ENCODE measurements at places on chromosomes 16 and 17.

DNA sequence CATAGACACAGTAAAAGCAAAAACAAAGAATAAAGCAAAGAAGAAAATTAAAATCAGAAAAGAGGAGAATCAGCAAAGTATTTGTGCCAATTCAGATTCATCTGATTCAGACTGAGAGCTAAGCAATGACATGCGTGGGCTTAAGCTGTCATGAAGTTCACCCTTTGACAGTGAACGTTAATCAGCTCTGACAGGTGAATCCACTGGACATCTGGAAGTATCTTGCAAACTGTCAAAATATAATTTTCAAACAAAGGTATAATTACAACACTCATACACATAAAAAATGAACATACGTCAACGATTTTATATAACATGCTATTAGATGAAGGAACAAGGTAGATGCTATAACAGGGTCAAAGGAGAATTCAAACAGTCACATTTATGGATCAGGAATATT is 596.3 kb upstream of the SALL1 start:
- no peak for DNase-seq

DNA sequence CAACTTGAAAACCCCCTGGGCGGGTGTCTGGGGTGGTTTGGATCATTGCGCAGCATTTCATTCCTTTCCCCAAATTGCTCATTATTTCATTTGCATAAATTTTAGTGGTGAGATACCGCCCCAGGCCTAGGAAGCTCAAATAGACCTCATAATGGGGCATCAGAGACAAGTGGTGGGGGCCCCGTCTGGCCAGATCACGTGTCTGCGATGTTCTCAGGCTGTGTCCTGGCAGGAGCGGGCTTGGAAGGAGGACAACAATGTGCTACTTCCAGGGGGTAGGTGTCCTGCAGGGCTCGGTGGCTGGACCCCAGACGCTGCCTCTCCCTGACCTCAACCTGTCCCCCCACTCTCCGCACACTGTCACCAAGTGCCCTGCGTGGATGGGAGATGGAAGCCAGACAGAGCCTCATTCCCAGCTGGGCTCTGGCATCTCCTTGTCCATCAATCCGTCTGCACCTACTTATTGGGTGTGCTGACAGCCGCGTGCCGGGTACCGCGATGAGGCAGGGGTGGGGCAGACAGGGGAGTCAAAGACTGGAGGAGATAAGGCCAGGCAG is 116.9 kb downstream of the NTN1 start:
- no peak for DNase-seq

DNA sequence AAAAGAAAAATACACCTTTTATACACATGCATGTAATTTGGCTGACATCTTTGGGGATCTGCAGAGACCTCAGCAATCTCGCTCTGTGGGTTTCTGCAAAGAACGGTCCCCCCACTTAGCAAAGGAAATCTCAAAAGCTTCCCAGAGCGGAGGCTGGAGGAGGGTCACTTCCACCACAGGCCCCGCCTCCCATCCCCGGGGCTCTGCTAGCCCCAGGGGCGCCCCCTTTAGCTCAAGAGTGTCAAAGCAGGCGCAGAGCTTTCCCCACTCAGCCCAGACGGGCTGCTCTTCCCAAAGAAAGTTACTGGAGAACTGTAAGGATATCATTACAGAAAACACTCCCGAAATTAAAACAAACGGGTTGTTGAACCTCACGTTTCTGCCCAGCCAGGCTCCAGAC is 11.4 kb downstream of the SLC13A5 start:
- no peak for DNase-seq

- no peak for DNase-seq
Observed at GRCh38 chr16:65037556-65037955, 84.3 kb downstream of the CDH11 start.

DNA sequence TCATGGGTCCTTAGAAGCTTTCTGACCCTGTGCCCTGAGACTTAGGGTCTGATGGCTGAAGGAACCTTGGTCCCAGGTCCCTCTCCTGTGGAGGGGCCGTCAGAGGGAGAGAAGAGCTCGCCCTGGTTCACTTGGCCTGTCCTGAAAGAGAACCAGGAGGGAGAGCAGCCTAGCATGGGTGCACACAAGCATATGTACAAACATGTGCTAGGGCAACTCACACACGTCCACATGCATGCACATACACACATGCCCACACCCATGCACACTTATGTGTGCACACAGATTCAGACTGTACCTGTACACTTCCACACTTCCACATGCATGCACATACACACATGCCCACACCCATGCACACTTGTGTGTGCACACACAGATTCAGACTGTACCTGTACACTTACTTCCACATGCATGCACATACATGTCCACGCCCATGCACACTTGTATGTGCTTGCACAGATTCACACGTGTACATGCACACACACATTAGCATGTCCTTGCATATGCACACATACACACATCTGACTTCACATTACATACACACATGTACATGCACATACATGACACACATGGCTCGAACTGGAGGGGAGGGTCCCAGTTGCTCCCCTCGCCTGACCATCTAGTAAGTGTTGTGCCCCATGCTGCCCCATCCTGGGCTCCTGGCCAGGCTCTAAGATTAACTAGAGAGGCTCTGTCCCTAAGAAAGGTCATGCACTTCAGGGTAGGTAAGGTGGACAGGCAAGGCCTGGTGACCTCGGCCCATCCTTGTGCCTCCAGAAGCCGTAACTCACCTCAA is 122.0 kb downstream of the METRNL start:
- DNase-seq = no peak

GRCh38 chr16:70399381-70399780 is 39.5 kb downstream of the ST3GAL2 start:
- DNase-seq = no peak

DNA sequence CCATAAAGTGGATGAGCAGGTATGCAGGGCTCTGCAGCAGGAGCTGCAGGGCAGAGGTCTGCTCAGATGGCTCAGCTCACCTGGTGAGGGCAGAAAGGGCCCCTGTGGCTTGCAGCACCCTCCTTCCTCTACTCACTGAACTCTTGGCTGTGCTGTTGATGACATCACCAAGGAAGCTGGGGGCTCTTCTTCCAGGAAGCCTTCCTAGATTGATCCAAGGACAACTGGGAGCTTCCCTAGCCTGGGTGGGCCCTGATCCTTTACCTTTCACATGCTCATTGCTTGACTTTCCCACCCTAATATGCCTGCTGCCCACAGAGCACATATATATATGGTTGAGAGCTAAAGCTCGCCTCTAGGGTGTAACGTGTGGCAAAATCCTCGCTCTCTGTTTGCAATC is 2.5 kb downstream of the KIF19 start:
- no peak for DNase-seq

DNA sequence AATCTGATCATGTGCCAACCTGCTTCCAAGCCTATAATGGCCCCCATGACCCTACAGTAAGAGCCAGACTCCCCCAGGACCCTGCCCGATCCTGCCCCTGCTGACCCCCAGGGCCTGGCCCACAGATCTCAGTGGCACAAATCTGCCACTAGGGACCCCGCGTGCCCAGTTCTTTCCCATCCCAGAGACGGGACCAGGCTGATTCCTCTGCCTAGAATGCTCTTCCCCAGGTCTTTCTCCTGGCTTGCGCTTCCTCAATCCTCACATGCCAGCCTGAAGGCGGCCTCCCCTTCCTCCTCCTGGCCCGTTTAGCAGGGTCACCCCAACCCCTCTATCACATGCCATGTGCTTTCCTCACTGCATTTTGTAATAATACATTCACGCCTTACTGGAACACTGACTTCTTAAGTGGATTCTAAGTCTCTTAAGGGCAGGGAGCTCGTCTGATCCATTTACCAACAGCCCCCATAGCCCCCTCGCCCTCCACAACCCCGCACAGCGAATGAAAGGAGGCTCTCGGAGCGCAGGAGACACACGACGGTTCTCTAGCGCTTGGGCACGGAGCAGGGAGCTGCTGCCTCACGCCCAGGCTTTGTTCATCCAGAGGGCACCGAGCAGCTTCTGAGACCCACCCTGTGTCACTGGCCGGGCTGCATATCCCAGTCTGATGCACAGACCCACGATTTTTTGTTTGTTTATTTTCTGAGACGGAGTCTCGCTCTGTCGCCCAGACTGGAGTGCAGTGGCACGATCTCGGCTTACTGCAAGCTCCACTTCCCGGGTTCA is 1.2 kb downstream of the TRIM65 start:
- no peak for DNase-seq

GRCh38 chr17:3660311-3660891 is 8.0 kb downstream of the TAX1BP3 start:
- DNase-seq = no peak

- DNase-seq = no peak
Observed at GRCh38 chr16:67226295-67226803, 581 bp upstream of the TMEM208 start.

DNA sequence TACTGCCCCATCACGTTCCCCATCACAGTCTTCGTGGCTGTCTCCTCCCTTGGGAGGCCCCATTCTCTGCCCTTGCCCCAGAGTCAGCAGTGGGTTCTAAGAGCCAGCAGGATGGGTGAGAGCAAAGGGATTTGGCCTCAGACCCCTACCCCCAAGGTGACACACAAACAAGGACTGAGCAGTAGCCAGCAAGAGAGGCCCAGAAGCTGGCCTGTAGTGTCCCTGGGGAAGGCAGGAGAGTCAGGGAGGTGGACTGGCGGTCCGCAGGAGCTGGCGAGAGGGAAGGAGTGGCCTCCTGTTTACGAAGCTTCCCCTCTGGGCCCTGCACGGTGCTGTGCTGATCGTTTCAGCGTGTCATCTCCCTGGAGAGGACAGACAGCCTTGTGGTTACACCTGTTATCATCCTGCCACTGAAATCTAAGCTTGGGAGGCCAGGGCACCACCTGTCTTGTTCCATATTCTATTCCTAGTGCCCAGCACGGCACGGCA is 8.4 kb downstream of the WDR81 start:
- DNase-seq = no peak

- no peak for DNase-seq
Observed at GRCh38 chr17:57266902-57267311, 10.6 kb downstream of the MSI2 start.

GRCh38 chr16:86457501-86458148 is 52.7 kb upstream of the FOXF1 start:
- DNase-seq = no peak

- DNase-seq = no peak
Observed at GRCh38 chr17:37180376-37180775, 195.4 kb upstream of the C17orf78 start.

- DNase-seq = no peak
Observed at GRCh38 chr16:1277617-1278282, 21.9 kb downstream of the TPSD1 start.

- no peak for DNase-seq
Observed at GRCh38 chr16:81547194-81547938, 102.8 kb downstream of the CMIP start.

- DNase-seq = no peak
Observed at GRCh38 chr17:19755392-19755791, 7.3 kb upstream of the ALDH3A1 start.

DNA sequence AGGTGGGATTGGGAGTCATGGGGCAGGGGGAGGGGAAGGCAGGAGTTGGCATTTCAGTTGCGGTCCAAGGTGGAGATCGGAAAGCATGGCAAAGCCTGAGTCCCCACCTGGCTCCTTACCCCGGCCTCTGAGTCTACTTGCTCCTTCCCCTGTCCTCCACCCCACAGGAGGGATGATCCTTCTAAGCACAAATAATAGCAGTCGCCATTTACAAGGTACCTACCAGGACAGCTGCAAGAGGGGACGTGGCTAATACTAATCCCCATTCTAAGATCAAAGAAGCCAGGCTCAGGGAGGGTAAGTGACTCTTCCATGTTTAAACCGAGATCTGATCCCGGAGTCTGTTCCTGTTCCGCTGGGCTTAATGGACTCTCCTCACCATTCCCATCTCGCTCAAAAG is 396.3 kb downstream of the SLC39A11 start:
- DNase-seq = no peak

GRCh38 chr17:1099242-1099641 is 80.5 kb downstream of the ABR start:
- DNase-seq = no peak

- DNase-seq = peak; percentile 3
Observed at GRCh38 chr16:89602273-89602951, 11.0 kb upstream of the DPEP1 start.

GRCh38 chr17:39209317-39210092 is 9.4 kb downstream of the RPL19 start:
- DNase-seq = no peak

DNA sequence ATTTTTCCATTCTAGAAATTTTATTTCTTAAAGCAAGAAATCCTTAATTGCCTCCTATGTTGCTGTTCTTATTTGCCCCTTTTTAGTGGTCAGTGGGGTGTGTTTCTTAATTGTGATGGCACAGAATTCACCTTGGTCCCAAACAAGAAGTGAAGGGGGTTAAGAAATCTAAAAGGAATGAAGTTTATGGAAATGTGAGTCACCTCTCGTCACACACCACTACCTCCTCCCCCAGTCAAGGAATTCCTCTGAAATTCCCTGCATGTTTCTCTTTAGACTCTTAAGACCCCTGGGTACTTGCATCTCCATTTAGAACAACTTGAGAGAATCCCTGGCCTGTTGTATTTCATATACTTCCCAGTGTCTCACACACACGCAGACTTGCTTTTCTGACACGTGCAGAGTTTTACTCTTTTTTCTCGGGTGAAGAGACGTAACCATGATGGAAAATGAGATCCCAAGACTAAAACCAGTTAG is 247.4 kb downstream of the PRKCA start:
- no peak for DNase-seq

GRCh38 chr17:62194401-62194800 is 129.3 kb upstream of the MED13 start:
- DNase-seq = no peak

- DNase-seq = no peak
Observed at GRCh38 chr16:87076950-87077749, 240.0 kb downstream of the C16orf95 start.

- DNase-seq = no peak
Observed at GRCh38 chr16:49377196-49377755, 3.7 kb downstream of the C16orf78 start.

DNA sequence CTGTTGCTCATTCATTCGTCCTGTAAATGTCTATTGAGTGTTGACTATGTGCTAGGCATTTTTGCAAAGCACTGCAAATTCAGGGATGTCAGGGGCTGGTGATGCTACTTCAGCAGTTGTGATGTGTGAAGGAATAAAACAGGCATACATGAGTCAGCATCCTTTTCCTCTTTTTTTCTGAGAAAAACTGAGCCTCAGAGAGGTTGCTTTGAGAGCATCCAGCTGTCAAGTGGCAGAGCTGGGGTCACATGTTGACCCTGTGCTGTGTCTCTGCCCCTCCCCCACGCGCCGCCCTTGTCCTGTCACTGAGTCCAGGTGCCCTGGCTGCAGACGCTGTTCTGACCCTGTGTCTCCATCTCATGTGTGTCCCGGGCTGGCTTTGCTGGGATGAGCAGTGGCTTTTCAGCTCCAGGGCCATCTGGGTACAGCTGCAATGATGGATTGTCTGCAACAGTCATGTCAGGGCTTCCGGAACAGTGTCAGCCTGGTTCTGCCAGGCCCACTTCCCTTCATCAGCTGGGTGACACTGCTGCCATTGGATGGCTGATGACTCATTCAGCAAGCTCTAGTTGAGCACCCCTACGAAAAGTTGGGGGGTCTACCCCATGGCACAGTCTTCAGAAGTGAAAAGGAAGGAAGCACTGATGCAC is 14.9 kb downstream of the SEC14L5 start:
- DNase-seq = no peak

All from NCI-H748 treated with DMSO at 0.1 percent for 48 hours (cell line).